ENCODE measurements at places on chromosomes 12 and 14. TPM values are rescaled to one million over a fixed set of nuclear protein-coding genes. Genes with fewer than 3 reads are reported as not detected.

- DNase-seq = no peak
Measured at GRCh38 chr14:45194964-45195363, 58.0 kb downstream of the MIS18BP1 start.

- DNase-seq = no peak
Measured at GRCh38 chr12:53100466-53101151, 2.7 kb upstream of the SOAT2 start.

CERS5 gene
- 37.9 TPM for total RNA-seq

DNA sequence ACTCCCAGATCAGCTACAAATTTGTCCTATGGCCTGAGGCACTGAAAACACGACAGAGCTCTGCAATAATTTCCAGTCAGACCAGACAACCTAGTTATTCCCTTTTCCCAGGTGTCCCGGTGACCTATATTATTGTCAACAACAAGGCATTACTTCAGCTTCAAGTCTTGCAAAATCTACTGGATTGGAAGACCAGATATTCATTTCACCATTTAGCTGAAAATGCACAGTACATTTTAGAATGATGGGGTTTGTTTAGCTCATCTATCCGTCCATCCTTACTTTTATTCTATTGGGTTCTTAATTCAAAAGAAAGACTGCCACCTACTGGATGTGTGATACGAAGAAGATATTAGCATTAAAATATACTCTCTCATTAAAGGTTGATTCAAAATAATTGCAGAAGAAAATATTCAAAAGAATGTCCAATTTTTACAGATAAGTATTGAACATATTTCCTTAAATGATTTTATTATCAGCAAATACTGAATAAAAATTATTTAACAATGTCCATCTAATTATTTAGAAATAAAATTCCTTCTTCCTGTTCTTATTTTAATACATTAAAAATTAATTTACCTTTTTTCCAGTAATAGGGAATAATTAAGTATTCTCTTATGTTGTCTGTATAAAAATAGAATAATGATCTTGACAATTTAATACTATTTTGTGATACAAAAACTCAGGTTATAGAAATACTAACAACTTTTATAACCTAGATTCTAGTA is 244.9 kb upstream of the LRIG3 start:
- no peak for DNase-seq

EXOC3L4 gene
- total RNA-seq = 22.9 TPM

Data from mucosa of gallbladder (tissue), 1 donor.